ENCODE measurements at places on chromosomes 4 and X.
A peak's percentile ranks its signal among the peaks of the same experiment; 100 is the strongest.

DNA sequence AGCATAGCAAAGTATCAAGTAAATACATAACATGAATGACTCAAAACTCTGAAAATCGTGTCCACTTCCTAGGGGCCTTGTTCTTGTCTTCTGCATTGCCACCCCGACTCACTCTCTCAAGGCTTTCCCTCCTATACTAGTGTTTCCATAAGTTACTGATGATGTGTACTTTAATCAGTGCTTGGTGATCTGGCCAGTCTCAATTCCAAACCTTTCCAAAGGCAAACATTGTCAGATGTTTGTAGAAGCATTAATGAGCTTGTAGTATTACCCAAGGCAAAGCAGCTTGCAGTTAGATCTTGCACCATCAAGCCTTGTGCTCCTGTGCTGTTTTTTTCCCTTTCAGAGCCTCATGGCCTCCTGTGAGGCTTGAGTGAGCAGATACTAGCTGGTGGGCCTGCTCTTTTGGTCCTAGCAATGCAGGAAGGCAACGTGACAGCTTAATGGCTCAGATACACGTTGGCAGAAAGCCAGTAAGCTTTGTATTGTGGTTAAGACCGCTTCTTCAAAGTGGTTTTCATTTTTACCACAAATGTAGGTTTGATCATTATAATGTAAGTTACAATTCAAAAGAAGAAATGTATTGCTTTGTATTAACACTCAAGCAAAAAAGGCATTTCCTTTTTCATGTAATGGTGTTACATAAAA lies 51.8 kb downstream of the RBPJ start:
- DNase-seq, result peak; percentile 21

GRCh38 chr4:23171976-23172375 lies 479.2 kb downstream of the GBA3 start:
- DNase-seq, result no peak

DNA sequence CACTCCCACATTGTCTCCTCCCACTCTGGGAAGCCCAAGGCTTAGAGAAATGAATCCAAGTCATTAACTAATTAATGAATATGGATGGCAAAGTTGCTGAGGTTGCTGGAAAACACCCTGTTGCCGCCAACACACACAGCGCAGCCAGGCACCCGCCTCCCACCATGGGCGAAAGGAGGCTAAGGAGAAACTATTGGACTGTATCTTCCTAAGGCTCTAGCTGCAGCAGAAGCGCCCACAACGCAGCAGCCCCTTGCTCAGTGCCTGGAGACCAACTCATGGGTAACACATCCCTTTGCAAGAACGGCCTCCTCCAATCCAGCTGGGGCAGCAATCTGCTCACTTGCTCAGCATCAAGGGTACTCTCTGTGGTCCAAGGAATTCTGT lies 34.2 kb downstream of the TSC22D3 start:
- no peak for DNase-seq

GRCh38 chr4:36771411-36772153 lies 473.0 kb upstream of the NWD2 start:
- no peak for DNase-seq

DNA sequence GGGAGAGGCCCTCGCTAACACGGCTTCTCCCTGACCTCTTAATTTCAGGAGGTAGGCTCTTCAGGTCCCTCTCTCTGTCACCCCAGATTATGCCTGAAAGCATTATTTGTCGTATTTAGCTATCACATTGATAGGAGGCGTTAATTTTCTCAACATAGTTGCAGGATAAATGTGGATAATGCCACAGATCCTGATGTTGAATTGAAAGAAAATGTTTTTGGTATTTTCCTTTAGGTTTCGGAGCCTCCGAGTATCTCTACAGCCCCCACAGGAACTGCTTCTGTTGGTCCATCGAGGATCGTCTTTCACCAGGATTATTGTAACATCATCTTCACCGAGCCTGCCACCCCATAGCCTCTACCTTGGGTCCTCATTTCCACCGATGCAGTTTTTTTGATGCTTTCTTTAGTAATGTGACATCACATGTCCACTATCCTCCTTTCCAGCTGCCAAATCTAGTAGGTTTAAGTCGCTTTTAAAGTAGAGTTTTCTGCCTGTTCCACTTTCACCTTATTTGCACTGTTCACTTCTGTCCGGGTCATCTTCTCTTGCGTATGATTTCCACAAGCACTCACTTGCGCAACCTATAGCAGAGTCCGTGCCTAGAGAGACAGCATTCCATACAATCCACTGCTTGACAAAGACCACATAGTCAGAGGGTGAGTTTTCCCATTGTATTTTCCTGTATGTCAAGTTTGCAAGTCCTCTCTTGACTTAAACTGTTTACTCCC lies 665 bp downstream of the TIGD2 start:
- DNase-seq, result no peak

- no peak for DNase-seq
Observed at GRCh38 chr4:46277165-46277951, 112.6 kb downstream of the GABRA2 start.

DNA sequence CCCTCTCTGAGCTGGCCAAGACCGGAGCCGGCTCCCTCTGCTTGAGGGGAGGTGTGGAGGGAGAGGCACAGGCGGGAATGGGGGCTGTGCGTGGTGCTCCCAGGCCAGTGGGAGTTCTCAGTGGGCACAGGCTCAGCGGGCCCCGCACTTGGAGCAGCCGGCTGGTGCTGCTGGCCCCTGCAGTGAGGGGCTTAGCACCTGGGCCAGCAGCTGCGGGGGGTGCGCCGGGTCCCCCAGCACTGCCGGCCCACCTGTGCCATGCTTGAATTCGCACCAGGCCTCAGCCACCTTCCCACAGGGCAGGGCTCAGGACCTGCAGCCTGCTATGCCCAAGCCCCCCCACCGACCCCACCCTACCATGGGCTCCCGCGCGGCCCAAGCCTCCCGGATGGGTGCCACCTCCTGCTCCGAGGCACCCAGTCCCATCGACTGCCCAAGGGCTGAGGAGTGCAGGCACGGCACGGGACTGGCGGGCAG lies 602.5 kb downstream of the KCTD8 start:
- no peak for DNase-seq

GRCh38 chr4:21077967-21078366 lies 377.7 kb downstream of the PACRGL start:
- no peak for DNase-seq

DNA sequence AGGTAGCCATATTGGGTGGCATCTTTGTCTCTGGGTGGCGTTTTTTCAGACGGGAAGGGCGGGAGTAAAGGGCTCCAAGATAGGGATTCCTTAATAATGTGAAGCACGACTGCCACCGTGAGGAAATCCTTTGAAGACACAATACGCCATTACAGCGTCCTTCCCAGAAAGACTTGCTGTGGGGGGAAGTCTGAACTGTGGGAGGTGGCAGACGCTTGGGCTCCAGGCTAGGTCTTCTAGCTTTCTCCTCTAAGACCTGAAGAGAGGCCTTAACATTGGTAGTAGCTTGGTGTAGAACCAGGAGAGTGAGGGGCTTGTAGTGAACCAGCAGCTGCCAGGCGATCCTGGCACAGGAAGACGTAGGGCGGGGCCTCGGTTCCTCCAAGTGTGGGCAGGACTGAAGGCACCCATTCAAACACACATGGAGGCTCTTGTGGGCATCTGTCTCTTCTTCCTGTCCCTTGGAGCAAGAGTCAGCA lies 197.3 kb downstream of the OR13H1 start:
- DNase-seq, result no peak

DNA sequence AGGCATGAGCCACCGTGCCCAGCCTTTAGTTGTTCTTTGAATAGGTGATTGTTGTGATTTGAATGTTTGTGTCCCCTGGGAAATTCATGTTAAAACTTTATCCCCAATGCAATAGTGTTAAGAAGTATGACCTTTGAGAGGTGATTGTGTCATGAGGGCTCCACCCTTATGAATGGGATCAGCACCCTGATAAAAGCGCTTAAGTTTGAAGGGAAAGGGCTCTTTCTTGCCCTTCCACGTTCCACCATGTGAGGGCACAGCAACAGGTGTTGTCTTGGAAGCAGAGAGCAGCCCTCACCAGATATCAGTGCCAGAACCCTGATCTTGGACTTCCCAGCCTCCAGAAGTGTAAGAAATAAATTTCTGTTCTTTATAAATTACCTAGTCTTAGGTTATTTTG lies 33.7 kb upstream of the RP2 start:
- no peak for DNase-seq

Measured in stimulated activated CD4-positive, alpha-beta T cell treated with anti-CD3 and anti-CD28 coated beads, TNF-alpha, amount 100 ng/mL, for 48 hours (primary cell).